ENCODE measurements at places on chromosomes 3 and 15. TPM values are rescaled to one million over a fixed set of nuclear protein-coding genes. Genes with fewer than 3 reads are reported as not detected.

Gene BUB1B
- not detected for total RNA-seq

Gene LRTM1
- not detected for total RNA-seq

Gene CACNA2D3
- total RNA-seq, result not detected

Gene PRR20G
- total RNA-seq, result not detected

Gene MYO5C
- 34.8 TPM for total RNA-seq

Gene NCEH1
- total RNA-seq, result 10.1 TPM

Gene SLC22A13
- total RNA-seq, result not detected

Gene MESP2
- 1.8 TPM for total RNA-seq

Gene SERPINI2
- 221 TPM for total RNA-seq

Gene MYRIP
- total RNA-seq, result 12.5 TPM

Gene STAB1
- 50.4 TPM for total RNA-seq

Gene DAZL
- not detected for total RNA-seq

Gene MORC1
- not detected for total RNA-seq

Gene FETUB
- not detected for total RNA-seq

Gene SUSD5
- not detected for total RNA-seq

Gene ST8SIA2
- not detected for total RNA-seq

Gene STAC
- total RNA-seq, result 1.3 TPM

Gene SLC2A2
- total RNA-seq, result 2.9 TPM

Gene QRICH1
- total RNA-seq, result 63.6 TPM

Gene ATXN7
- 36.3 TPM for total RNA-seq

Gene HYKK
- total RNA-seq, result 8.3 TPM

Gene GFM1
- total RNA-seq, result 53.7 TPM

Gene XCR1
- not detected for total RNA-seq

Gene MST1R
- total RNA-seq, result 12.2 TPM

Gene FANCD2
- total RNA-seq, result 1.0 TPM

Gene HES1
- total RNA-seq, result 28.5 TPM

Gene RTP1
- not detected for total RNA-seq

Gene CYP11A1
- 0.99 TPM for total RNA-seq

Gene FAM174B
- 51.4 TPM for total RNA-seq

Gene CKMT1A
- total RNA-seq, result not detected

Gene GJD2
- total RNA-seq, result 4.0 TPM

Gene PXYLP1
- 9.9 TPM for total RNA-seq

Gene TGM4
- total RNA-seq, result not detected

Gene LARP6
- total RNA-seq, result 44.2 TPM

Gene SHC4
- 0.78 TPM for total RNA-seq

Gene CAMK2N2
- total RNA-seq, result 1.6 TPM

Gene DUOXA2
- not detected for total RNA-seq

Gene ARGFX
- not detected for total RNA-seq

Gene LRRC2
- 2.3 TPM for total RNA-seq

Gene AADACL2
- total RNA-seq, result not detected

Gene SKIC8
- total RNA-seq, result 30.3 TPM

Gene ARHGAP11A
- 1.6 TPM for total RNA-seq

Gene SH2D7
- total RNA-seq, result not detected
